ENCODE measurements at places on chromosomes 6 and 20.

DNA sequence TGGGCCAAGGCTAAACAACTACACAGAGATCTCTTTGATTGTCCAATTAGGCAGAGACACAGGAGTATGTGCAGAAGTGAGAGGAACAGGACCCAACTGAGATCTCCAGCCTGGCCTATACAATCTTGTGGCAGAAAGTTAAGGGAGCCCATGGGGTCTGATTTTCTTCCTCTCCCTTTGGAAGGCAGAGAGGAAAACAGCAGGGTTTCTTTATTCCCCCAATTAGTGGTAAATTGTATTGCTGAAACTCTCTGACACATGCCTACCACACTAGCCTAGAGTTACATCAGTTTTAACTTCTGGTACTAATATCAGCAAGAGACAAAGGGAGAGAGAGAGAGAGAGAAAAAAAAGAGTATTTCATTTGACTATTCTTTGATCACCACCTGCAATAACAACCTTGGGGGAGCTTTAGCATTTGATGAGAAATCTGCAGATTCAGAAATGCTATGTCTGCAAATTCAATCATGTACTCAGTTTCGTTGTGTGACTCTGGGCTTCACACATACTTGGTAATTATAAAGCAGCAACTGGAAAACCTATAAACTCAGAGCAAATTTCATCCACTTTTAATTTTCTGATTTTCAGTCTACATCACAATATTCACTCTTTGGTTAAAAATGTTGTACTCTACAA lies 260.3 kb upstream of the SPTLC3 start:
- no peaks in the 10 kb centered on the region for H3K4me1 ChIP-seq
- H3K27ac ChIP-seq: no peak overlapping the region
- no peaks in the 10 kb centered on the region for H3K36me3 ChIP-seq
- DNase-seq: no peak
- H3K4me3 ChIP-seq: no peak overlapping the region
- H3K27me3 ChIP-seq: no peaks in the 10 kb centered on the region

GRCh38 chr20:9141921-9142320 lies 73.0 kb downstream of the PLCB4 start:
- H3K27me3 ChIP-seq: no peaks in the 10 kb centered on the region
- DNase-seq: no peak
- H3K4me1 ChIP-seq: peaks cover 17% of the 10 kb centered on the region
- no peak overlapping the region for H3K4me3 ChIP-seq
- no peak overlapping the region for H3K27ac ChIP-seq

DNA sequence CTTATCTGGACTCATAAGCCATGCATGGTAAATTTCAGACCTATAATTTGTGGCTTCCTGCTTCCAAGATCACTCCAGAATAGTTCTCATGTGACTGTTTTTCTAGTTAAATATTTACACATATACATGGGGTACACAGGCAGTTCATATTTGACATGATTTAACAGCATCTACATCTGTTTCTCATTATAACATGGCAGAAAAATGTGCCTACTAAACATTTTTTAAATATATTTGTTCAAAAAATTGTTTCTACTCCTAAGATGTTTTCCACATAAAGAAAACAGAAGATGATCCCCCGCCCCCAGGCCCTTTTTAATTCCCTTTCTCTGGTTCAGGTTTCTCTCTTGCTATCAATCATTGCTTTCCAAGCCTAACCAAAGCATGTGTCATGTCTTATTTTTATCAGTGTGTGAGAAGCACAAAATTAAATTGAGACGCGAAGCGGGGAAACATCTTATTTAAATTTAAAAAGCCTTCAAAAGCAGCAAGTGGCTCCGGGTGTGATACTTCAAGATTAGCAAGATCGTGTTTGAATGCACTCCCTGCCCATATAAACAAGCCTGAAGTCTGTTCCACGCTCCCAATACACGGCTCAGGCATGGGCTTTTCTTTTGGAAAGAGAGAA lies 37.3 kb downstream of the IPCEF1 start:
- H3K36me3 ChIP-seq: no peaks in the 10 kb centered on the region
- no peaks in the 10 kb centered on the region for H3K27me3 ChIP-seq
- no peaks in the 10 kb centered on the region for H3K4me1 ChIP-seq

GRCh38 chr6:167479901-167480648 lies 155.2 kb downstream of the TTLL2 start:
- no peaks in the 10 kb centered on the region for H3K27me3 ChIP-seq
- no peak overlapping the region for H3K4me3 ChIP-seq
- H3K4me1 ChIP-seq: no peaks in the 10 kb centered on the region
- DNase-seq: no peak
